ENCODE measurements at places on chromosomes 7 and 10.

- DNase-seq: no peak
Measured at GRCh38 chr7:91517201-91517785, 253.1 kb downstream of the FZD1 start.

DNA sequence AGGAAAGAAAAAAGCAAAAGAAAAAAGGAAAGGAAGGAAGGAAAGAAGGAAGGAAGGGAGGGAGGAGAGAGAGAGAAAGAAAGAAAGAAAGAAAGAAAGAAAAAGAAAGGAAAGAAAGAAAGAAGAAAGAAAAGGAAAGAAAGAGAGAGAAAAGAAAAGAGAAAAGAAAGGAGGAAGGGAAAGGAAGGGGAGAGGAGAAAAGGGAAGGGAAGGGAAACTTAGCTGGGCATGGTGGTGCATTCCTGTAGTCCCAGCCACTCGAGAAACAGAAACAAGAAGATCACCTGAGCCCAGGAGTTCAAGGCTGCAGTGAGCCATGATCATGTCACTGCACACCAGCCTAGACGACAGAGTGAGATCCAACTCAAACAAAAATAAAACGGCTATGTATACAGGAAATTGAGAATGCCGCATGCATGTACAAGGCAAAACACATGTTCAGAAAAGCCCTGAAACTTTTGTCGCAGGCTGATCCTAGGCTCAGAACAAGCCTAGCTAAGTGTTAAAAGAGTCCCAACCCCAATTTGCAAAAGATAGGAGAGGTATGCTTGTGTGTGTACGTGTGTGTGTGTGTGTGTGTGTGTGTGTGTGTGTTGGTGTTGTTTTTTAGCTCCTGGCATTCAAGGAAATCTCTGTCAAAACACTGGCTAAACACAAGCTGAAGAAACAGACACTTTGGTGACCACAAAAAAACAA lies 6.6 kb upstream of the NPC1L1 start:
- DNase-seq: no peak

- DNase-seq: no peak
Measured at GRCh38 chr7:139511315-139511714, 12.2 kb upstream of the CLEC2L start.

DNA sequence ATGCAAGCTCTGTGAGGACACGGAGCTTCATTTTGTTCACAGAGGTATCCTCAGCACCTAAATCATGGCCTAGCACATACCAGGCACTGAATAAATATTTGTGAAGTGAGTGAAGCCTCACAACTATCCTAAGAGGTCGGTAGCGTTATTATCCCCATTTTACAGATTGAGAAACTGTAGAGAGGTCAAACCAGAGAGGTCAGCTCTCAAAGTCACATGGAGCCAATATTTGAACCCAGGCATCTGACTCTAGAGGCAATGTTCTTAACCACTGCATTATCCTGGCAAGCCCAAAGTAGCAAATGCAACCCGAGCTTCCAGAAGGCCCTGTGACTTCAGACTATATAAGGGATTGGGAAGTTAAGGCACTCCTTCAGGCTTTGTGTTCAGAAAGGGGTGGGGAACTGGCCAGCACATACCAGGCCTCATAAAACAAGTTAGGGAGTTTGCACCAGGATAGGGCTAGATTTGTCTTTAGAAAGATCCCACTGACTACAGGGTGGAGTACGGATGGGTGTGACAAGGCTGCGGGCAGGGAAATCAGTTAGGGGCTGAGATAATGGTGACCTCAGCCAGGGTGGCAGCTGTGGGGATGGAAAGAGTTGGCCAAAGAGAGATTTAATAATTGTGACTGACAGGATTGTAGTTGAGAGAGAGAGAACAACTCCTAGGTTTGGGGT lies 101.4 kb downstream of the TBXAS1 start:
- DNase-seq: no peak

DNA sequence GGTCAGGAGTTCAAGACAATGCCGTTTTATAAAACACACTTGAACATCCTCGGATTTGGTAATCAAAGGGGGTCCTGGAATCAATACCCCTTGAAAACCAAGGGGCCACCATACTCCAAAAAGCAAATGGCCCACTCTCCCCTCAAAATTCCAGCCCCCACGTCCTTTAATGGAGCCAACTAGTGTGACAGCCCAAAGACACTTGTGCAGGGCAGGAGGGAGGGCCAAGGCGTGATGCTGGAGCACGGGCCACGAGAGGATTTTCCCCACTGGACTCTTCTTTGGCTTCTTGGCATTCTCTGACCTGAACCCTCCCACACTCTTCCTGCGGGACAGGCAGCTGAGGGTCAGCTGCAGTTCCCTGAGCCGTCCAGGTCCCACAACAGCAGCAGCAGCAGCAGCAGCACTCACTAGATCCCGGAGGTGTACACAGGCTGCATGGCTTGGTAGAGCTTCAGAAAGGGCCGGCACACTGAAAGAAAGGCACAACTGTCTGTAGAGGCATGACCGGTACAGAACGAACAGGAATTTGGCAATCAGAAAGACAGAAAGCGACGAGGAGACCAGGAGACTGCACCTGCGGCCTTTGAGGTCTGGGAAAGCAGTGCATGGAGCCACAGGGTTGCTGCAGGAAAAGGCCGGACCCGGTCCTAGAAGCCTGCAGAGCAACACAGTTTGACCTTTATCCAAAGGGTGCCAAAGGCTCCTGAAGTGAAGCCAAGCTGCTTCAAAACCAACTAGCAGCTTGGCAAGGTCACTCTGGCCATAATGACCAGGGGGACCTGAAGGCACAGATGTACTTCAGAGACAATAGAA lies 168.2 kb downstream of the TNS3 start:
- no peak for DNase-seq

GRCh38 chr7:97845622-97846203 lies 26.5 kb downstream of the ASNS start:
- peak; percentile 61 for DNase-seq

GRCh38 chr10:36094096-36094495 lies 452.0 kb upstream of the FZD8 start:
- peak; percentile 48 for DNase-seq

DNA sequence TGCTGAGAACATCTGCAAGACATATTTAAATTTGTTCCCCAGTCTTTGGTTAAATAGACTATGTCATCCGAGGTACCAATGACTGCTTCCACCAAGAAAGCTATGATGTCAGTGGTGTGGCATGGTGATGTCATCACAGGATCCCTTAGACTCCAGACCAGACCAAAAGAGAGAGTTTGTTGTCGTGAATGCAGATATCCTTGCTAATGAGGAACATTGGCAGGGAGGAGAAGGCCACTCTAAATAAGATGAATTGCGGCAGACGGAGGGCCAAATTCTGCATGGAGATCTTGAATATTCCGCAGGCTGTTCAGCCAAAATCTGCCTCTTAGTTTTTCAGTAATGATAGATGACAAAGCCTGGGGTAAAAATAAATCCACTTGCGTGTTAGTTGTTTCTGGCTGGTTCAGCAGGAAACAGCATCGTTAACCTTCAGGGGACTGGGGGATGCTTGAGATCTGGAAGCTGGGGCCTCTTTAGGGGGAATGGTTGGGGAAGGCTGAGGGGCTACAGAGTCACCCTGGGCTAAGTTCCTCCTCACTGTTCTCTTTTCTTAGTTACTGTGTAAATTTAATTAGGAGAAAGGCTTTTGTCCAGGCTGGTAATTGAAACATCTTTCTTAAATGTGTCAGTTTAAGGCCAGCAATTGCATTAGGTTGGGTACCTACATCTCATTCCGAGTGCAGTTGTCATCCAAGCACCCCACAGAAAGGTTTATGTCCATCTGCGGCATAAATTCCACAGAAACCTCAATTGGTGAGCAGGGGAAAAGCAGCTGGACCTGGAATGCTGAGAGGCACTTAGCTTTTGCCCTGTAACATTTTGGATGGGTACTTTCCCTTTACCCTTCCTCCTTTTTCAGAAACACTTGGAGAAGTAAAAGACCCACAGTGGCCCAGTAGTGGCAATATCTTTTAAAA lies 11.6 kb upstream of the CAMK1D start:
- DNase-seq: peak; percentile 35

DNA sequence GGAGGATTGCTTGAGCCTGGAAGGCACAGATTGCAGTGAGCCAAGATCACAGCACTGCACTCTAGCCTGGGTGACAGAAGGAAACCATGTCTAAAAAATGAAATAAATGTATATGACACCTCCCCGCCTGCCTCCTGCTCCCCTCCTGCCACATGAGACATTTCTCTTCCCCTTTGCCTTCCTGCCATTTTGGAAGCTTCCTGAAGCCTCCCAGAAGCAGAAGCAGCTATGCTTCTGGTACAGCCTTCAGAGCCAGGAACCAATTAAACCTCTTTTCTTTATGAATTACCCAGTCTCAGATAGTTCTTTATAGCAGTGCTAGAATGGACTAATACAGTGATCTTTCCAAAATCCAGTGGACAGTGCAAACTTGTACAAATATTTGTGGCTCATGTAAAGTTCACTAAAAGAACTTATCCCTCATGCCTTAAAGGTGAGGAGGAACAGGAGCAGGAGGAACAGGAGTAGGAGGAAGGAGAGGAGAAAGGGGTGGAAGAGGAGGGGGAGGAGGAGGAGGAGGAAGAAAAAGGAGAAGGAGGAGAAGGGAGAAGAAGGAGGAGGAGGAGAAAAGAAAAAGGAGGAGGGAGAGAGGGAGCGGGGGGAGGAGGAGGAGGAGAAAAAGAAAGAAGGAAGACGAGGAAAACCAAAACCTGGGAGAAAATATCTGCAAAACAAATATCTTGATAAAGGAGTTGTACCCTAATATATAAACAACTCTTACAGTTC lies 2.8 kb upstream of the ABI1 start:
- no peak for DNase-seq

DNA sequence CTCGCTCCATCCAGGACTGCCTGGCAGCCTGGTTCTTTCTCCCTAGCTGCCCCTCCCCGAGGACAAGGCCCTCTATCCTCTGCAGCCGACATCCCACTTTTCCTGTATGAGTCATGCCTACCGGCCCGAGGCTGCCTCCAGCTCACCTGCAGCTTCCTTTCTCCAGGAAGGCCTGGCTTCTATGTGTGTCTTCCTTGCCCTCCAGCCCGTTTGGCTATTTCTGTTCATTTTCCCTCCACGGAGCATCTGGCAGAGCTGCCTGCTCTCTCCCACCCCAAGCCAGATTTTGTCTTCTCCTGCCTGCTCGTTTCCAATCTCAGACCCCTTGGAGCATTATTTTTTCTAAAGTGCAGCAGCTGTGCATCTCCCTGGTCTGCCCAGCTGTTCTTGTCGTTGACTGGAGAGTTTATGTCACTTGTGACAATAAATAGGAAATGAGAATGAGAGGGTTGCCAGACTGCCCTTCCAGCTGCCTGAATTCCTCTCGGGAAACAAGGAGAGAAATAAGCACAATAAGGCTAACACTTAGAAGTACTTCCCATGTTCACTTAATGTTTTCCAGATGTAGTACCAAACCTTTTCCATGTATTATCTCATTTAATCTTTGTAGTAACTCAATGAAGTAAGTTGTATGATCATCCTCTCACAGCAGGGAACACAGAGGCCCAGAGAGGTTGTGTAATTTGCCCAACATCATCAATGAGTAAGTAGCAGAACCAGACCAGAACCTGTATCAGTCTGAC lies 19.7 kb downstream of the UBTD1 start:
- DNase-seq: no peak

- no peak for DNase-seq
Measured at GRCh38 chr7:126079151-126079550, 1149.5 kb upstream of the POT1 start.

- no peak for DNase-seq
Measured at GRCh38 chr10:87798082-87798481, 19.9 kb downstream of the ATAD1 start.

DNA sequence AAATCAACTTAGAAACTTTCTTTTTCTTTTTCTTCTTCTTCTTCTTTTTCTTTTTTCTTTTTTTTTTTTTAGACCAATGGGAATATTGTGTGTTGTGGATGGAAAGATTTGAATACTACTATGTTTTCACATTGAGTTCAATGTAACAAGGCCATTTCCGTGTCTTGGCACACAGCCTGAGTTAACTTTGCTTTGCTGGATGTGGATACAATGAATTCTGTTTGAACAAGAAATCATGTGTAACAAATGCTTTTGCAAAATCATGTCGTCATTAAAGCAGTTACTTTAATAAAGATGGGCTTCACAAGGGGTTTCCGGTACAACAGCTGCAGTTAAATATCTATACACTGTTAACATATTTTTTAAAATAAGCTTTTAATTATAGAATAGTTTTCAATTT lies 13.5 kb upstream of the ENTPD1 start:
- no peak for DNase-seq

GRCh38 chr10:49329146-49329505 lies 30.2 kb downstream of the C10orf71 start:
- no peak for DNase-seq

GRCh38 chr10:113047605-113047962 lies 97.5 kb downstream of the TCF7L2 start:
- no peak for DNase-seq

DNA sequence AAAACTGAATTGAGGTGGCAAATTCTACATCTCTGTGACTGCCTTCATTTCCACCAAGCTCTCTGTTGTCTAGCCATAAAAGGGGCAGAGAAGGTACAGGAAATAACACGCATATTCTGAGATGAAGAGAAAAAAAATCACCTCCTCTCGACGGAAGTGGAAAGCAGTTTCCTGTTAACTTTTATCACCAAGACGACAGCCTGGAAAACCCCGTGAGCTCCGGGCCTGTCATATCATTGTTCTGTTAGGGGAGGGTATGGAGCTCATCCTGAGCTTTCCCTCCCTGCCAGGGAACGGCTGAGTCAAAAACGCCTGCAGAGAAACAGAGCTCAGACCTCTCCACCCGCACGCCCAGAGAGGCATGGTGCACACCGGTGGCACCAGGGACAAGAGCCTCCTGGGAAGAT lies 200.3 kb downstream of the PRPF18 start:
- no peak for DNase-seq

GRCh38 chr7:110842796-110843195 lies 248.1 kb upstream of the LRRN3 start:
- DNase-seq: no peak

GRCh38 chr7:49791088-49791741 lies 17.8 kb downstream of the VWC2 start:
- DNase-seq: peak; percentile 55

GRCh38 chr7:137895301-137896221 lies 48.8 kb upstream of the DGKI start:
- no peak for DNase-seq

DNA sequence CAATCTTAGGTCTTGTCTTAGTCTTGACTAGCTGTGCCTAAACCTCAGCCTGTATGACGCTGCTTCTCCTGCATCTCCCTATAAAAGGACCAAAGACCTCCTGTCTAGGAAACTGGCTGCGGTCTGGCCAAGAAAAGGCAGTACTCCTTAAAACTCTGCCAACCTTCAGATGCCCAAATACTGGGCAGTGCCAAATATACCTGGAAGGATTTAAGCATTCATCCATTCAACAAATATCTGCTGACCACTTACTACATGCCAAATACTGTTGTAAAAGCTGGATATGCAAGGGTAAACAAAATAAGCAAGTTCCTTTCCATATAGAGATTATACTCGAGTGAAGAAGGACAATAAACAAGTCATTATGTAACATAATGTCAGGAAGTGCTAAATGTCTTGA lies 135.8 kb downstream of the HBP1 start:
- DNase-seq: no peak

- peak; percentile 45 for DNase-seq
Measured at GRCh38 chr10:26755443-26755903, 58.0 kb downstream of the PDSS1 start.

Data from RKO (cell line).